KBM-7 (cell line): ENCODE measurements at places on chromosomes 5 and 9.

DNA sequence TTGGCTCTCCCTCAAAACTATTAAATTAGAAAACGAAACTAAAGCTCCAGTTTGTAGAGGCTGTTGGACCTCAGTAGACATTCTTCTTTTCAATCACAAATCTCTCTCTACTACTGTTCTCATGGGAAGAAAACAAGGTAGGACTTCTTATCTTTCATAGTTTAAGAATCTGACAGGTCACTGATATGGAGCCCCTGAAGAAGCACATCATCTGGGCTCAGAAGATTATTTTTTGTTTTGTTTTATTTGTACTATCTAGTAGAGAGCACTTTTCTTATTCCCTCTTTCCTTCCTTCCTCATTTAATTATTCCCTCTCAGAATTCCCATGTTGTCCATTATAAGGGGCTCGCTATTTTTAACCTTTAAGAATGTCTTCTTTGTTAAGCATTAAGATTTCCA lies 26.3 kb downstream of the STARD4 start:
- DNase-seq = no peak

DNA sequence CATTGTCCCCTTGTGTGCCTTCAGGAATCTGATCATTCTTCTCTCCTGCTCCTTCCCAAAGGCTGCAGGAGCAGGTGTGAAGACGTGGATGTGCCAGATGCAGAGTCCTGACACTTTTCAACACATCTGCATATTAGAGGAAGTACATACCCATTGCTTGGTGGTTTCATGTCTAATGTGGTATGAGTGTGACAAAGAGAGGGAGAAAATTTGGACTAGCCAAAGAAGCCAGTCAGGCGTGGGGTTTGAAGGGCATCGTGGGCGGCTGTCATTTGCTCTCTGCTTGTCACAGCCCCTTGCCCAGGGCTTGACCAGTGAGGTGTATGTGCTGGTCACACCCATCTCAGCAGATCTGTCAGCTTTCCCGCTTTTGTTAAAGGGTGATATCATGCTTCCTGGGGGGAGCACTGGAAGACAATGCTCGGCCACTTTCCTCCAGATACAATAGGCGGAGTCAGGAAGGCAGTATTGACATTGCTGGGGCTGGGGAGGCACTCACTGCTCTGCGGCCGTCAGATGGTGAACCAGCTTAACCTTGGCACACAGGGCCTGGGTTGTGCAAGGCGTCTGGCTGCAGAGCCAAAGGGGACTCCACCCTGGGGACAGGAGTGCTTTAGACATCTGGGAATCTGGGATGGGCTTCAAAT lies 8.6 kb downstream of the TEK start:
- no peak for DNase-seq

- no peak for DNase-seq
Observed at GRCh38 chr5:98314292-98314691, 459.2 kb upstream of the RGMB start.

DNA sequence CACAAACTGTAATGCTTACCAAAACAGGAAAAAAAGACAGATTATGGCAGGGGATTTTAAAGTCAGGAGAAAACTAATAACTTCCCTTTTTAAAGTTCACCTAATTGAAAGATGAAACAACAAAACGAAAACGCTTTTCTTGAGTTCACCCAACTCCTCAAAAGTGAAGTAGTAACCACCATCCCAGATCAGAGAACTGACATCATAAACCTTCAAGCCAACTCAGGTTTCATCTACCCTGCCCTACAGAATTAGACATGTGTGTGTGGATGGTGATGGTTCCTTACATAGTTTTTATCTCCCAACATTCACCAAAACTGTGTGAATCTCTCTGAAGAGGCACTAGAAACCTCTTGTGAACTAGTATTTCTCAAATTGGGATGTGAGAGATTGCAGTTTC lies 195.2 kb upstream of the PTGER4 start:
- peak; percentile 46 for DNase-seq

DNA sequence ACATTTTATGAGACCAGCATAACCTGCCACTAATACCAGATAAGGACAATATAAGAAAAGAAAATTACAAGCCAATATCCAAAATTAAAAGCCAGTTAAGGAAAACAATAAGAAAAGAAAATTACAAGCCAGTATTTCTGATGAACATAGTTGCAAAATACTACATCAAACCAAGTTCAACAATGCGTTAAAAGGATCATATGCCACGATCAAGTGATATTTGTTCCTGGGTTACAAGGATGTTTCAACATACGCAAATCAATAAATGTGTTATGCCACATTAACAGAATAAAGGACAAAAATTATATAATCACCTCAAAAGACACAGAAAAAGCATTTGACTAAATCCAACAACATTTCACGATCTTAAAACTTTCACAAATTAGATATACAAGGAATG lies 431.9 kb downstream of the ELAVL2 start:
- no peak for DNase-seq

DNA sequence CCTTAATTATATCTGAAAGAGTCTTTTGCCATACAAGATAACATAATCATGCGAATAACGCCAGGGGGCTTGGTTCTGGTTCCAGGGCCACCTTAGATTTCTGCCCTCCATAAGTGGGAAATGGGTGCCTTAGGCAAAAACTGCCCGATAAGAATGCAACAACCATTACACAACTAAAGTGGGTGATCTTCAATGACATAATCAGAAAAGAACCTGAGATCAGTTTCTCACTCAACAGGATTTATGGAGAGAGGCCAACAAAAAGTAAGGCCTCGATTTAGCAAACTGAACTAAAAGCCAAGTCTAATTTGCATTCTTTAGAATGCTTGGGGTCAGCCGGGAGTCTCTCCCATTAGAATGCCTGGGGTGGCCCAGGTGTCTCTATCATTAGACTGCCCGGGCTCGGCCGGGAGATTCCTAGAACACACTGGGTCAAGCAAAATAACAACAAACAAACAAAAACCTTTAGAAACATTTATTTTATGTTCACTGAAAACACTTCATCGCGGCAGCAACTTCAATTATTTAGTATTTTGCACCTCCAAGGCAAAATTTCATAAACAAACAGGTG lies 194.8 kb downstream of the AUH start:
- no peak for DNase-seq

- DNase-seq = no peak
Observed at GRCh38 chr5:149288436-149288835, 16.8 kb downstream of the AFAP1L1 start.

- no peak for DNase-seq
Observed at GRCh38 chr5:2370626-2371418, 380.7 kb downstream of the IRX2 start.

DNA sequence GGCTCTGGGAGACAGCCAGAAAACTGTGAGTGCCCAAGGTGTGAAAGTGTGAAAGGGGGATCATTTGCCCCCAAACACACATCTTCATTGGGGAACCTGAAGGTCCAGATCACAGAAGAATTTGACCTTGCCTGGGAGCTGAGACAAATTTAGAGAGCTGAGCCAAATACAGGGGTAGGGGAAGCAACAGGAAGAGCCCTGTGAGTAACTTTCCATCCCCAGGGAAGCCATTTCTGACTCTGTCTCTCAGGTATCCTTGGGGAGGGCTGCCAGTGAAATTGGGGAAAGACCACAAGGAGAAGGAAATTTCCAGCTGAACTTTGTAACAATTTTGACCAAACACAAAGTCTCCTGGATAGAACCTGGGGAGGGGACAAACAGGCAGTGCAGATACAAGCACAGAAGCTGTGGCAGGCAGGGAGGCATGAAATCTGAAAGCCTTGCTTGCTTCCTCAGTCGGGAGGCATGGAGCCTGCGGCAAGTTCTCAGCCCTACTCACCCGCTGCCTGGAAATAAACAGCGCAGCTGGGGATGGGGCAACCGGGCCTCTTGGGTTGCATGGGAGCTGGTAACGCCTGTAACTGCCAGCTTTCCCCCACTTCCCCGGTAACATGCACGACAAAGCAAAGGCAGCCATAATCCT lies 31.5 kb upstream of the ZCCHC9 start:
- no peak for DNase-seq

DNA sequence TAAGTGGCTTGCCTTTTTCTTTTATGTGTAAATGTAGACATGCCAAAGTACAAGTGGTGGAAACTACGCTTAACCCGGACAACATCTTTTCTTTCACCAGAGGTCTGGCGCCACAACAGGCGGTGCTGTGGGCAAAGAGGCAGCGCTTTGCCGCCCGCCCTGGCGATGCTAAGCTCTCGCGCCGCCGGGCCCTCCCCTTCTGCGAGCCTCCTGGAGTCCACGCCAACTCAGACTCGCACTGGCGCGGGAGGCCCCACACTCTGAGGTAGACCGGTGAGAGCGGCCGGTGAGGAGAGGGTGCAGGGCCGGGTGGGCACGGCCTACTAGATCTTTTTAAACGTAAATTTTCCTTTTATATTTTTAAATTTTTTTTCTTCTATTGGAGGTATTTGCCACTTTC lies 2253.1 kb upstream of the C9orf72 start:
- no peak for DNase-seq

GRCh38 chr5:9589049-9589835 lies 40.9 kb downstream of the TAS2R1 start:
- no peak for DNase-seq

- no peak for DNase-seq
Observed at GRCh38 chr9:95044731-95045508, 272.6 kb downstream of the FANCC start.

DNA sequence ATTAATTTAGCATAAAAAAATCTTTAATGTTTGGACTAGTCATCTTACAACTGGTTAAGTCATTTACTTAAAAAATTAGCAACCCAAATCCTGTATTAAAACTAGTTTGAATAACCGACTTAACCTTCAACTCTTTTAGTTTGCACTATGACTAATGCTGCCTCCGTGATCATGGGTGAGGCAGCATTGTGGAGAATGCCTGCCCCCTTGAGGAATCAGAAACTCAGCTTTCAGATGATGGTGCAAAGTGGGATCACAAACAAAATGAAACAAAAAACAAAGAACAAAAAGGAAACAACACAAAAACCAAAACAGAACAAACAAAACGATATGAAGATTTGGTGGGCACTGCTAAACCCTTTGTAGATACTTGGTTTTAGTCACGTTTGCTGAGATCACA lies 127.0 kb upstream of the PALM2AKAP2 start:
- no peak for DNase-seq

DNA sequence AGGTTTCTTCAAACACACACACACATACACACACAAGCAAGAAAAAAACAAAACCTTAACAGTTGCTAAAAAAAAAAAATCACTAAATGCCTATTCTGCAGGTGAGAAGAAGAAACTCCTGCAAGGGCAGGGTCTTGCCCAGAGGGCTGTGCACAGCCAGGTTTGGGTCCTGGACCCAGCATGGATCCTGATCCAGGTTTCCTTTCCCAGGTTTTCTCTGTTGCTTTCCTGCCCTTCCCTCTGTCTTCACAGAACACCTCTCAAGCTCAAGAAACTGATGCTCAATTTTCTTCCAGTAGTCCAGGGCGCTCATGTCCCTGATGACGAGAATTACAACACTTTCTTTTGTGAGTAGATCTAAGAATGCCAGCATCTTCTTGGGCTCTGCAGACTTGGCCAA lies 136.6 kb downstream of the PAX5 start:
- no peak for DNase-seq
